NCI-H2171 treated with DMSO at 0.1 percent for 48 hours (cell line): ENCODE measurements at places on chromosomes 6 and 20.

DNA sequence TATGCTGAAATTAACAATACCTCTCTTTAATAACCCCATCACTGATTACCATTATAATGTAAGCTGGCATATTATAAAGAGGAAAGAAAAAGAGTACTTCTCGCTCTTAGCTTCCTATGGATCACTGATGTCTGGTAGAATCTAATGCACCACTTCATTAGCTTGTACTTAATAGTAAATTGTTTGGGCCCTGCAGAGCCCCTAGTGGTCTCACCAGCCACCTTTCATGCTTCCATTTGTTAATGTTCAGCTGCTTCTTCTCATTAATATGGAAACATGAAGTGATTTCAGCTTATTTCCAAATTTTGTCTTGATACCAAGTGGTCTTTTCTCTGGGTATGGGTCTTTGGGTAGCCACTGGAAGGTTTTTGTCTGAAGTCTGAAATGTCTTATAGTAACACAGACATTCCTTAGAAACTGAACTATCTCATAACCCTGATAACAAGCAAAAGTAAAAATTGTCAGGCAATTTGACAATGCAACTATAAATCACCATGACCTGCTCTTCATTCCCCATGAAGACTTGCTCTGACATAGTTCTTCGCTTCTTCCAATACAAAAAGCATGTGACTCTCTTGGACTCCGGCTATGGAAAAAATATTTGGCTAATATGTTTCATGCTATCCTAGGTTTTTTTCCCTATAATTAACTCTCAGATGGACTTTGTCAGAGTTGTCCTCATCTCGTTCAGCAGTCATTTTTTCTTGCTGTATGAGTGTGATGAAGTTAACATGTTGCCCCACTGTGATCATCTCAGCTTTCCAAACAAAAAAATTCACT, 395.8 kb upstream of the MARCKS start:
- peak; percentile 5 for DNase-seq

DNA sequence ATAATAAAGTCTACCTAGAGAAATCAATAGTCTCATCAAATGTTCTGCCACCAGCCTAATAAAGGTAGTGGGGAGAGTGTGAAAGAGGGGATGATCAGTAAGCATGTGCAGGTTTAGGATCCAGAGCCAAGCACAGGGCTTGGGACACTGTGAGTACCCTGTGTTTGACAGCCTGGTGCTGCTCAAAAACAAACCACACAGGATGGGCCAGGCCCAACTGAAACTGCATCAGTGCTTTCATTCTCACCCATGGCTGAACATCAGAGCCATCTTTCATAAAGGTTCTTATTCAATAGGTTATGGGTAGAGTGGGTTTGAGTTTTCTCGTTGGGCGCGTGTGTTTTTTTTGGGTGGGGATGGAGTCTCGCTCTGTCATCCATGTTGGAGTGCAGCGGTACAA, 87.3 kb upstream of the NHSL1 start:
- DNase-seq = no peak

DNA sequence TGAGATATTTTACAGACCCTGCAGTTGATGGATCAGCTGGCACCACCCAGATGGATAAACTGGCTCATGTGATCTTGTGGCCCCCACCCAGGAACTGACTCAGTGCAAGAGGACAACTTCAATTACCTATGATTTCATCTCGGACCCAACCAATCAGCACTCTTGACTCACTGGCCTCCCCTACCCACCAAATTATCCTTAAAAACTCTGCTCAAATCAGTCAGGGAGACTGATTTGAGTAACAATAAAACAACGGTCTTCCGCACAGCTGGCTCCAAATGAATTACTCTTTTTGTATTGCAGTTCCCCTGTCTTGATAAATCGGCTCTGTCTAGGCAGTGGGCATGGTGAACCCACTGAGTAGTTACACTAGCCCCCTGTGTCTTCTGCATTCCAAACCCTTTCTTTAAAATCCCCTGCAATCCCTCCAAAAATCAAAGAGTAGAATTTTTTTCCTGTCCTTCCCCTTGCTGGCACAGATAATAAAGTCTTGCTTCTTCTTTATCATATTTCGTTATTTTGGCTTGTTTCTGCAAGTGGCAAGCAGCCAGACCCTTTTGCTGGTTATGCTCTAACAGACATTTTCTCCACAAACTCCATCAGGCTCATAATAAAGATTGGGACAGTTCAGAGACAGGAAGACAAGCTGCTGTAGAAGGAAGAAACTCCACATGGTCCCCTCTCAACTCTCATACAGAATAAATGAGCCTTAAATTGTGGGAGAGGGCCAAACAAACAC, 48.3 kb downstream of the OR2B6 start:
- no peak for DNase-seq

DNA sequence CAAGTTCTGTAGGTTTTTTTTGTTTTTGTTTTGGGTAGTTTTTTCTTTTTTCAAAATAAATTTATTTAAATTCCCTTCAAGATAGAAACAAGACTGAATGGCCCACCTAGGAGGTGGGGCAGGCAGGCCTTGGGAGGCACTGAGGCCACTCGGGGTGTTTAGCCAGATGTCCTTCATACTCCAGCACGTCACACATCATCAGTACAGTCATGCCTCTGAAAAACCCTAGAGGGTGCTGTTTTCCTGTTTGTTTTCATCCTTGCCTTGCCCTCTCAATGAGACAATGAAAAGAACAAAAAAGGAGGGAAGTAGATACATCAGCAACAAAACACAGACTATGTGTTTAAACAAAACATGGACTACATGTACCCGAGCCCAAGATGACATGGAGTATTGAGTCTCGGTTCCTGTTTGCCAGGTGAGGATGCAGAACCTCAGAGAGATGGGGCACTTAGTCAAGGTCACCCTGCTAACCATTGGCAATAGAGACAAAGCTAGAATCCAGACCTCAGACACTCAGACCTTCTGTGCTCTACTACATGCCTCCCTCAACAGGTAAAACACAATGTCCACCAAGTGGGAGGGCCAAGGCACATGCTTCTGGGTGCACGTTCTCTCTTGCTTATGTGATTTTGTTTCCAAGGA, 26.8 kb upstream of the CLIC5 start:
- DNase-seq = peak; percentile 65

DNA sequence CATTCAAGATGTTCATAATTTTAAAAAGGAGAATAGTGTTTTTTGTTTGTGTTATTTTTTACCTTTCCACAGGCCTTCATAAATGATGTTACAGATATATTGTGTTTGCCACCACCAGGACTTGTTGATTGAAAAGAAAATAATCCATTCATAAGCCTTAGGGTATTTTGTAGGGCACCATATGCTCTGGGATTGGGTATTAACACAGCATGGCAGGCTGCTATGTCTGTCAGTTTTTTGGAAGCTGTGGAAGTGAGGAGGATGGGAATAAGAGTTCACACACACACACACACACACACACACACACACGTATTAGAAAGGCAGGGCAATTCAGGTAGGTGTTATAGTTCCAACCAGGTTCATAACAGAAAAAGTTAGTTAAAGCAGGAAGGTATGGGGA, 237.9 kb downstream of the HDGFL1 start:
- DNase-seq = peak; percentile 22

DNA sequence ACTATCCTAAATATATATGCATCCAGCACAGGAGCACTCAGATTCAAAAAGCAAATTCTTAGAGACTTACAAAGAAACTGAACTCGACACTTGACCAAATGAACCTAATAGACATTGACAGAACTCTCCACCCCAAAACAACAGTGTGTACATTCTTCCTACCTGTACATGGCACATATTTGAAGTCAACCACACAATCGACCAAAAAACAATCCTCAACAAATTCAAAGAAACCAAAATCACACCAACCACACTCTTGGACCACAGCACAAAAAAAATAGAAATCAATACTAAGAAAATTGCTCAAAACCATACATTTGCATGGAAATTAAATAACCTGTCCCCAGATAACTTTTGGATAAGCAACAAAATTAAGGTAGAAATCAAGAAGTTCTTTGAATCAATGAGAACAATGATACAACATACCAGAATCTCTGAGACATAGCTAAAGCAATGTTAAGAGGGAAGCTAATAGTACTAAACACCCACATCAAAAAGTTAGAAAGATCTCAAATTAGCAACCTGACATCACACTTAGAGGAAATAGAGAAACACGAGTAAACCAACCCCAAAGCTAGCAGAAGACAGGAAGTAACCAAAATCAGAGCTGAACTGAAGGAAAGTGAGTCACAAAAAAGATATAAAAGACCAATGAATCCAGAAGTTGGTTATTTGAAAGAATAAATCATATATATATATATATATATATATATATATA, 12.5 kb upstream of the TREM1 start:
- DNase-seq = no peak

- DNase-seq = no peak
Observed at GRCh38 chr20:32877507-32877906, 18.8 kb downstream of the EFCAB8 start.

DNA sequence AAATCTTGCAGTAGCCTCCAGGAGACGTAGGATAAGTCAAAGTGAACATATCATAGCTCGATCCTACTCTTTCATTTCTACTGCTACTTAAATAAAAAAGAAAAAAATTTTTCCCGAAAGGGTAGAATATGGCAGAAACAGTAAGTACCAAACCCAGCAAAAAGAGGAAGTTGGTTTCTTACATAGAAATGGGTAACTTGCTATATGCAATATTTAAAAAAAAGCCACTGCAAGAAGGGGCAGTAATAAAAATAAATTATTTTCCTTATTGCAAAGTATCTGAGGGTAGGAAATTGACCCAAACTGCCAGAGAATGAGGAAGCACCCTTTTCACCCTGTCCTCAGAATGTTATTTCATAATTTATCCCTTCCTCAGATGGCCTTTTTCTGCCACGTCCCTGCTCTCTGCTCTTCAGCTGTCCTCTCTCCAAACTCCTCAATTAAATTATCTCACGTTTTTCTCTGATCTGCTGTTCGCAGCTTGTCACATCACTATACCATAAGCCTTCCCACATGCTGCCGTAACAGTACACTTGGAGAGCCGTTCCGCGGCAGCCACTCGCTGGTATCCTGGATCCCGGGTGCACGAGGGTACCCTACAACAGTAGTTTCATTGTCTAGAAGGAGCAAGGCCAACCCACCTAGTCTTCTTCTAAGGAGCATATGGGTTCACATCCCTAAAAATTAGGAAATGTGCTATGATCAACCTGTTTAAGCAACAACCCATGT, 149.6 kb downstream of the BACH2 start:
- DNase-seq = no peak

DNA sequence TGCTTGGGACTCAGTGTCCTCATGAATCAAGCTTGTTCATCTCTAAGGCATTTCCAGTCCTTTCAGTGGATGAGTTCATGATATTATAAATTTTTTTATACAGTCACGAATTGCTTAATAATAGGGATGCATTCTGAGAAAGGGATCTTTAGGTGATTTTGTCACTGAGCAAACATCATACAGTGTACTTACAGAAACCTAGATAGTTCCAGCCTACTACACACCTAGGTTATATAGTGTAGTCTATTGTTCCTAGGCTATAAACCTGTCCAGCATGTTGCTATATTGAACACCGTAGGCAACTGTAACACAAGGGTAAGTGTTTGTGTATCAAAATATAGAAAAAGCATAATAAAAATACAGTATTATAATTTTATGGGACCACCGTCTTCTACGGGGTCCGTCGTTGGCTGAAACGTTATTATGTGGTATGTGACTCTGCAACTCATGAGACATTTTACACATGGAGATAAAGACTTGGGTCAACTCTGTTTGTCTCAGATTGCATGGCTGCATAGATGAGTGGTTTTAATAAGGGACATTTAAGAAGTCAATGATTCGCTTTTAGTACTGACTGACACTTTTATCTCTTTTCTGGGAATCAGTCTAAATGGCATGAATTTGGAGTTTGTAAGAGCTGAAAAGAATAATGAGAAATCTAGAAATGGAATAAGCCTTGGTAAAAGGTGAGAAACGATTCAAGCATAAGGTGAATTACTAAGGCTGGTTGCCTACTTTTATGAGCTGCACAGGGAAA, 33.2 kb downstream of the CLIC5 start:
- no peak for DNase-seq

GRCh38 chr6:111669326-111669725, 63.6 kb upstream of the TRAF3IP2 start:
- DNase-seq = no peak

GRCh38 chr20:32533732-32534131, 51.4 kb downstream of the NOL4L start:
- DNase-seq = no peak

- DNase-seq = no peak
Observed at GRCh38 chr6:88814909-88815308, 148.5 kb downstream of the RNGTT start.

DNA sequence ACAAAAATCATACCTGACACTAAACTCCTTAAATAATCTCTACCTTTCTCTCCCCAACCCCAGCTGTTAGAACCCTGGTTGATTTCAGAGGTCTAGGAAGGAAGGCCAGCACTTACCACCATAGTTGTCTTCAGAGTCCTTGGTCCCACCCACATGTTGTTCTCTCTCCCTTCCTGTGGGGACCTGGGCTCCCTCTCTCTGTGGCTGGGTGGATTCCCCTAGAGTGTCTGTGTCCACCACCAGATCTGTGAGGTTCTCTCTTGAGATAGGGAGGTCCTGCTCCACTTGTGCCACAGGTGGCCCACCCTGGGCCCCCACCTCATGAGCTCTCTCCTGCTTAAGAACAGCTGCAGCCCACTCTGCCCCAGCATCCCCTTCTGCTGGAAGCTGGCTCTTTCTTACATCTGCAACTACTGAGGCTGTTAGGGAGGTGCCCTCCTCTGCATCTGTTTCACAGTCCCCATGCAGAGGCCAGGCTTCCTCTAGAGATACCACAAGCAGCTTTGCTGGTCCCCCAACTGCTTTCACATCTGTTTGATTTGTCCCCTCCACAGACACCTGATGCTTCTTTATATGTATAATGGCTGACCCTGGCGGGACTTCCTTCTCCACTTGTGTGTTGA, 5.2 kb downstream of the MDC1 start:
- DNase-seq = no peak

GRCh38 chr20:48292806-48293205, 507.5 kb upstream of the SULF2 start:
- DNase-seq = no peak

- no peak for DNase-seq
Observed at GRCh38 chr20:16446991-16447390, 126.3 kb downstream of the KIF16B start.

DNA sequence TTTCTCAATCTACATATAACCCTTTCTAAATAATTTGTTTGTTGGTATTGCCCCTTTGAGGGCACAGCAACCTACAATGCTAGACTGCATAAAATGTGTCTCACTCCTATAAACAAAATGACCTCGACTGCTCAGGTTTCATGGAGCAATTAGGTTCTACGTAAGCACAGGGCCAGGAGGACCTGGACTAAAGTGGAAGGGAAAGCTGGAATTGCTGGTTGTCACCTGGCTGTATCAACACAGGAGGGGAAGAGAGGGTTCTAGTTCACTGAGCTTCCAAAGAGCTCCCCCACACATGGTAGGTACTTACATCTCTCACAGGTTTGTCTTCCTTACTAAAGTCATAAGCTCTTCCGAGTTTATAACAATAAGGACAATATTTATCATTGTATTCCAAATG, 51.0 kb downstream of the NCOA6 start:
- no peak for DNase-seq

GRCh38 chr6:110233770-110234374, 53.6 kb downstream of the CDC40 start:
- DNase-seq = no peak

GRCh38 chr6:72551470-72551869, 70.4 kb upstream of the KCNQ5 start:
- no peak for DNase-seq

- DNase-seq = no peak
Observed at GRCh38 chr6:168021581-168021980, 24.1 kb downstream of the KIF25 start.

GRCh38 chr6:68247782-68248181, 387.3 kb upstream of the ADGRB3 start:
- DNase-seq = no peak
